LHCN-M2 (cell line): ENCODE measurements at places on chromosomes 12 and 14.
A peak's percentile ranks its signal among the peaks of the same experiment; 100 is the strongest.

GRCh38 chr14:92687681-92688433 lies 60.6 kb downstream of the LGMN start:
- DNase-seq = no peak

GRCh38 chr14:22547313-22547947 lies 41.6 kb downstream of the DAD1 start:
- DNase-seq = peak; percentile 84

DNA sequence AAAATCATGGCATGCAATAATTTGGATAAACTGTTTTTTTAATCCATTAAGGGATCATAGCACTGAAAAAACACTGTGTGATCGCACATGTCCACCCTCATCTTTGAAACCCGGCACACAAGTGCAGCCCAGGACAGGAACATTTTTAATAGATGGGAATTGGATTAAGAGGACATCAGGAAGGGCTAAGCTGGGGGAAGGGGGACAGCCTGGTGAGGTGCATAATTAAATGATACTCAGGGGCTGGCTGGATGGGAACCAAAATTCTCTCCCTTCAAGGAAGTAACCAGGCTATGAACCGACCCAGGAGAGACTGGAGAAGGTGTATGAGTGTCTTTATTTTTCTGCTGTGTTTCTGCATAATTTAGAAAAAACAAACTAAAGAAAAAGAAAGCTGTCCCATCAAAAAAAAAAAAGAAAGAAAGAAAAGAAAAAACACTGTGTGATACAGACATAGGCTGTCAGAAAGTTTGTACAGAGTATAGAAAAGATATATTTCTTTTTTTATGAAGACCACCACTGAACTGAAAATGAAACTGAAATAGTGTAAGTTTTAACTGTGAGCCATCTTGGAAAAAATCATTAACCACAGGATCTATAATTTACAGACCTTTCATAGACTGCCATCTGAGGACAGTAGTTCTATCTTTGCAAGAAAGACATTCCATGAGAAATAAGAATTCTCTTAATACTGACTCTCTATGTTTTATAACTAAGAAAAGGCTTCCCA lies 75.1 kb upstream of the SLC38A4 start:
- DNase-seq = no peak

DNA sequence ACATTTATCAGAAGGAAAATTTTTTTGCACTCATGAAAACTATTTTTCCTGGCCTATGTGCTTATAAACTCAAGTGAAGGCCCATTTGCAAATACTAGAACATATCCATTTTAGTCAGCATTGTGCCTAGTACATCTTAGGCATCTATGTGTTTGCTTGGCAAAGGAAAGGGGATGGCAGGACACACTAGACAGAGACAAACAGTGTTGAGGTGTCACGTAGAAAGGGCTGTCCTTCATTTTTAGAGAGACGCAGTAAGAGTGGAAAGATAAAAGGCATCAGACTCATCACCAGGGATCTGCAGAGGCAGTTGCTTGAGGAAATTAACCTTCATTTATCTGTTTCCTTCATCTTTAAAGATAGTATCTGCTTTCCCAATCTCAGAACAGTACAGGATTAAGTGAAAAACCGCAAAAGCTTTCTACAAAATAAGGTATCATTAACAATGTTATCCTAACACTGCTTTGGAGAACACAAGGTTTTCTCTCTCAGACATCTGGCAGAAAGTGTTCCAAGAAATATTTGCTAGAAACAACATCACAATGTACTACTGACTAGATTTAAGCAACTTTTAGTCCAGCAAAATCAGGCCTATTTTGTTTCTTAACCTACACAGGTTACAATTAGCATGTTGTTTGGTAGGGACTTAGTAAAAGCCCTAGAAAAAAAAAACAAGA lies 2.0 kb downstream of the YBX3 start:
- DNase-seq = no peak

DNA sequence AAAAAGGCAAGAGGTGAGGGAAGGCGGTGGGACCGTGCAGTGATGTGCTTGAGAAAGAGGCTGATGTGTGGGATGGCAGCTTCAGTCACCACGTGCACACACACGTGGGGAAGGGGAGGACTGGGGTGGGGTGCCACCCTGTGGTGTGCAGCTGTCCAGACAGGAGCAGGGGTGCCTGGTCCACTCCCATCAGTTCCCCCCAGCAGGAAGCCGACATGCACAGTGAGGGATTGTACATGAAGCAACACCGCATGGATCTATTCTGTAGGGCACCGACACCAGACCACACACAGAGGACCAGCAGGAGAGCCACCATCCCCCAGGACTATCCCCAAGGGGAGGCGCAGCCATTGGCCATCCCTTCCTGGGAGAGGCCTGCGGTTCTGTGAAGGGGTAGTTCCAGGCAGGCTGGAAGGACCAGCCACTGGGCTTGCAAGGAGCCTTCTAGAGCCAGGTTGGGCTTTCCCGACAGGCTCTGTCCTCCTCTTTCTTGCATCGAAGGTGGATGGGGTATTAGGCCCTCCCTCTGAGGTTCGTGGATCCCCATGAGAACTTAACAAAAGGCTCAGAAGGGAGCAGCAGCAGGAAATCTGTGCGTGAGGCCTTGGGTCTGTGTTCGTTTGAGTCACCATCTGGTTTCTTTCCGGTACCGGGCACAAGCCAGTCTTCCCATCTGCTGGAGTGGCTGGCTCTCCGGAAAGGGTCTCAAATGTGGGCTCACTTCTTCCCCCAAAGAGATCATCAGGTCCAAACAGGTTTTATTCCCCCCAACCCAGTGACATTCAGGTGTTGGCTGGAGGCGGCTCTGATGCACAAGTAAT lies 59.8 kb downstream of the PLEKHG3 start:
- no peak for DNase-seq

DNA sequence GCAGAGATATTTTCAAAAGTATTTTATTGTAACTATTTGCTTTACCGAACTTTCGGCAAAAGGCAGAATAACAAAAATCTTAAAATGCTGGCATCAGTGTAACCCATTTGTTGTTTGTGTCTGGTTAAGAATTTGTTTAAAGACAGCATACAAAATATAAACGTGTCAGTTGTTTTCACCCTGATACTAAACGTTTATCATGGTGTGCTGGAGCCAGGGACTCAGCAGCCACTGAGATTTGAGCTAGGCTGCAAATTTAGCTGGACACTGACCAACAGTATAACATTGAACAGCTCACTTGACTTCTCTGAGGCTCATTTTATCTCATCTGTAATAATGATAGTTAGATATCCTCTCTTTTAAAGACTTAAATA lies 183.7 kb downstream of the TMTC3 start:
- peak; percentile 67 for DNase-seq

DNA sequence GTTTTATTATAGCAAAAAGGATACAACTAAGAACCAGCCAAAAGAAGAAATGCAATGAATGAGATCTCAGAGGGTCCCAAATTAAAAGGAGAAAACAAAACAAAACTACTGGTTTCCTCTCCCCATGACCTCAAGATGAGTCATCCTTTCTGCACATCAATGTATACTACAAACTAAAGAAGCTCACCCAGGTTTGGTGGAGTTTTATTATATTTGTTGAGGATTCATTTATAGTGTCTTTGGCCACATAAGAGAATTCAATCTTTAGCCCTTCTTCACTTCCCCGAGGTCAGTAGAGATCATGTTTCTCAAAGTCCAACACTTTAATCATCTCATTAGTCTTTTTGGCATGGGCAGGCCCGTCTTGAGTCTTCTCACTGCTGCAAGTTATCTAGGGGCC lies 210.6 kb downstream of the SLC6A15 start:
- DNase-seq = peak; percentile 11

DNA sequence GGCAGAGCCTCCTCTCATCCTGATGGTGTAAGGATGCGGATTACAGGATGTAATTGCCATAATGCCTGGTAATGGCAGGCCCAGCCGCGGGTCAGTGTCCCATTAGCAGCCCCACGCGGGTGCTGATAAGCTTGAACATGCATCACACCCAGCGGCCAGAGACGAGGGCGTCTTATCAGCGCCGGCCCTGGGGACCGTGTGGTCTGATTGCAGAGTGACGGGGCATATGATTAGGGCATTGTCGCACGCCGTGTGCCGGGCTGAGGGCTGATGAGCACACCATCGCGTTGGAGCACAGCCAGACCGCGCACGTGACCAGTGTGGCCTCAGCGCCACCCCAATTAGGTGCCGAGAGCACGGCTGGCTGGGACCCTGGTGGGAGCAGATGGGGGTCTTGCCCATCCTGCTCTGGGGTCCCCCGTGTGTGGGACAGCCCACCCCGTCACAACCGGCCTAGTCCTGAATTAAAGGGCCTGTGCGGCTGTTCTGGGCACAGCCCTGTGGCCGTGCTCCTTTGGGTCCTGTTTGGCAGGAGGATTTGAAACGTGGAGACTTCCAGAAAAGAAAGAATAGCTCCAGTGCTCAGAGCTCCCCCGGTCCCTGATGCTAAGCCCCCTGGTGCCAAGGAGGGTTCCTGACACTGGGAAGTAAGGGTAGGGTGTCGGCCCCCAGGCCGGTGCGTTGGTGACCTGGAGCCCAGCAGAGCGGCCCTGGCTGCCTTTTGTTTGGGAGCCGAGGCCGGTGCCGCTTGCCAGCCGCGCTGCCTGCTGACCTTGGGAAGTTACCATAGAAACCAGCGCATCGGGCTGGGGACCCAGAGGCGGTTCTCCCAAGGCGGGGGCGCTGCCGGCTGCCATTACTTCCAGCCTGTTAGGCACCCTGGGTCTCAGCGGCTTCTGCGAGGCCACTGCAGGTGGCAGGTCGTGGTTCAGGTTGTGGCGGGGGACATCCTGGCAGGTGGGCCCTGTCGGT lies 20.7 kb downstream of the KIF26A start:
- no peak for DNase-seq

DNA sequence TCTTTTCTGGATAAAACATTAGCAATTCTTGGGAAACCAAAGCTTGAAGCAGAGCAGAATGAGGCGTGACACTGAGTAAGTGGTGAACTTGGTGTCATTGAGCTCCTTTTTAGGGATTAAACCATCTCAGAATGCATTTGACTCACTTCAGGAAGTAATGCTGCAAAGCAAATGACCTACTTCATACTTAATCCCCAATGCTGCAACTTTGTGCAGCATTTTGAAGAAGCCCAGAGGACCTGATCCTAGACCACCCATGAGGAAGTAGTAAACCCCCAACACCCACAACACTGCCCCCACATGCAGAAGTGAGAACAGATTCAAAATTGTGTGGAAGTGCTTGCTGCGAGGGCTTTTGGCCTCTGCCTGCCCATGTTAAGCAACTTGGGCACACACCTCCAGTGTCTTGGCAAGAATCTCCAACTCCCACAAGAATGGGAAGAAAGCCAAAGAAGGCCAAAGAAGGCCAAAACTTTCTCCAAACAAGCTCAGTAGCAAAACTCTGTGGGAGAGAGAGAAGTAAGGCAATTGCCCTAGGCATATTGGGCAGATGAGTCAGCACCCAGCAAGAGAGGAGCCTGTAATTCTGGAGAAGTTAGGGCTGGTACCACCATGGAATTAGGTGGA lies 69.2 kb upstream of the ETV6 start:
- peak; percentile 18 for DNase-seq

DNA sequence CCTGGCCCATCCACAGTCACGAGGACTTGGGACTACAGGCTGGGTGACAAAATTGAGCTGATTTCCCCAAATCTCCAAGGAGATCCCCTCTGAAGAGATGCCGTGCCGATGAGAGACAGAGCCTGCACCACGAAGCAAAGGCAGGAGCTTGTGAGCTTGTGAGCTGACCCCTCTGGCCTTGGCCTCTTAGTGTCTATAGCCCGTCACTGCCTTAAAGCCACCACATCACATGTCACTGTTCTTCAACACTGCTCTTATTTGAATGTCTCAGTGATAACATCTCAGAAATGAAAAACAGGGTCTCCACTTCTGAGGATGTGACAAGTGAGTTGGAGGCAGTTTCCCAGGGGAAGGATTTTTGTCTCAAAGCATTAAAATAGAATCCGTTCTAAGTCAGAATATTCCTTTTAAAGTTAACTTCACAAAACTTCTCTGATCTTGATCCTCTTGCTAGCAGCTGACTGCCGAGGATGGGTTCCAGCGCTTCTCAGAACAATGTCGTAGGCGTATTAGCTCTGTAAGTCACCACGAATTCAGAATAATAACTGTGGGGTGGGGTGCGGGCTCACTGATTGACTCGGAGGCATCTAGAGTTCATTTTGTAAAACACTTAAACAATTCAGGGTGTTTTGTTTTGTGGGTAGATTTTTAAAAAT lies 37.5 kb downstream of the CHST11 start:
- DNase-seq = peak; percentile 71

DNA sequence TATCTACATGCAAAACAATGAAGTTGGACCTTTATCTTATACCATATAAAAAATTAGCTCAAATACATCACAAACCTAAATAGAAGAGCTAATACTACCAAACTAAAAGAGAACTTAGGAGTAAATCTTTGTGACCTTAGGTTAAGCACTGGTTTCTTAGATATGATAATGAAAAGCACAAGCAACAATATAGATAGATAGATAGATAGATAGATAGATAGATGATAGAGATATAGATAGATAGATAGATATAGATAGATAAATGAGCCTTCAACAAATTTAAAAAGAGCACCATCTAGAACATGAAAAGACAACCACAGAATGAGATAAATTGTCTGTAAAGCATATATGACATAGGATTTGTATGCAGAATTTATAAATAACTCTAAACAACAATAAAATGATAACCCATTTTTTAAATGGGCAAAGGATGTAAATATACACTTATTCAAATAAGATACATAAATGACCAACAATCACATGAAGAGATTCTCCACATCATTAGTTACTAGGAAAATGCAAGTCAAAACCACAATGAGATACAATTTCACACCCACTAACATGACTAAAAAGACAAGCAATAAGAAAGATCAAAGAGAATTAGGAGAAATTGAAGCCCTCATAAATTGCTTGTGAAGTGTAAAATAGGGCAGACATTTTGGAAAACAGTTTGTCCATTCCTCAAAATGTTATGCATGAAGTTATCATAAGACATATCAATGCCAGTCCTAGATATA lies 293.7 kb downstream of the BTG1 start:
- DNase-seq = peak; percentile 26

- no peak for DNase-seq
Observed at GRCh38 chr12:6768437-6768914, 2.3 kb downstream of the PTMS start.

- DNase-seq = peak; percentile 91
Observed at GRCh38 chr12:119692997-119693396, 25.1 kb downstream of the PRKAB1 start.

- DNase-seq = peak; percentile 61
Observed at GRCh38 chr12:19572920-19573558, 133.7 kb downstream of the AEBP2 start.

GRCh38 chr14:88562532-88562830 lies 356 bp upstream of the ZC3H14 start:
- DNase-seq = no peak

DNA sequence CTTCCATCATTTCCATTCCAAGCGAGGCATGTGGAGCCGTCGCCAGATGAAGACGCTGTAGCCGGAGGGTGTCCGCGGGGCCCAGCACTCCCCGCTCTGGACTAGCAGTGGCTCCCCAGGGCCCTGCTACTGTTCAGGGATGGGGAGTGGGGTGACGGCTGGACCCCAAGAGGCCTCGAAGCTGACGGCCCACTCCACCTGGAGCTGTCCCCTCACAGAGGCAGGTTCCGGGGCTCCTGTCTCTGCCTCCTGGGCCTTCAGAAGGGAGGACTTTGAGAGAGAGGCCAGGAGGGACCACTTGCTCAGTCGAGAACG lies 101.6 kb downstream of the B4GALNT3 start:
- DNase-seq = no peak

- DNase-seq = no peak
Observed at GRCh38 chr12:117272690-117273089, 82.4 kb upstream of the FBXO21 start.

GRCh38 chr14:20697273-20698017 lies 8.9 kb downstream of the ANG start:
- DNase-seq = peak; percentile 61

GRCh38 chr14:92619671-92620456 lies 106.3 kb downstream of the RIN3 start:
- DNase-seq = no peak
